ENCODE measurements at places on chromosomes 7 and 10.

GRCh38 chr10:123781956-123782500 lies 109.6 kb downstream of the CPXM2 start:
- no peak for DNase-seq

DNA sequence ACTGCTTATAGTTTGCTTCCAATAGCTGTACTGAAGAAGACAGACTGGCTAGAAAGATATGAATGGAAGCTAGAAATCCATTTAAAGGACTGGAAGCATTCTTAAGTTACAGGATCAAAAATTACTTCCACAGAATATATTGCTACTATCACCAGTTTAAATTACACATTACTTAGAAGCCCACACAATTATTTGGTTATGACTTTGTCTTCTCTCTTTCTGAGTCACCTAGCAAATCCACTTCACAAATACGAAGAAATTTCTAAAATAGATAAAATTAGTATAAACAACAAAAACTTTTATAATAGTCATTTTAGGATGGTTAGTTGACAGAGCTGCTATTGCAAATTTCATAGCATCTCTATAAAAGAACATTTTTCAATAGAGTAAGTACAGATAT lies 108.1 kb downstream of the SNX13 start:
- DNase-seq, result no peak

- no peak for DNase-seq
Measured at GRCh38 chr7:10804770-10805169, 168.9 kb upstream of the PHF14 start.

- no peak for DNase-seq
Measured at GRCh38 chr10:7547829-7548228, 118.9 kb downstream of the ITIH5 start.

GRCh38 chr7:36606976-36607720 lies 117.1 kb downstream of the AOAH start:
- DNase-seq, result no peak

DNA sequence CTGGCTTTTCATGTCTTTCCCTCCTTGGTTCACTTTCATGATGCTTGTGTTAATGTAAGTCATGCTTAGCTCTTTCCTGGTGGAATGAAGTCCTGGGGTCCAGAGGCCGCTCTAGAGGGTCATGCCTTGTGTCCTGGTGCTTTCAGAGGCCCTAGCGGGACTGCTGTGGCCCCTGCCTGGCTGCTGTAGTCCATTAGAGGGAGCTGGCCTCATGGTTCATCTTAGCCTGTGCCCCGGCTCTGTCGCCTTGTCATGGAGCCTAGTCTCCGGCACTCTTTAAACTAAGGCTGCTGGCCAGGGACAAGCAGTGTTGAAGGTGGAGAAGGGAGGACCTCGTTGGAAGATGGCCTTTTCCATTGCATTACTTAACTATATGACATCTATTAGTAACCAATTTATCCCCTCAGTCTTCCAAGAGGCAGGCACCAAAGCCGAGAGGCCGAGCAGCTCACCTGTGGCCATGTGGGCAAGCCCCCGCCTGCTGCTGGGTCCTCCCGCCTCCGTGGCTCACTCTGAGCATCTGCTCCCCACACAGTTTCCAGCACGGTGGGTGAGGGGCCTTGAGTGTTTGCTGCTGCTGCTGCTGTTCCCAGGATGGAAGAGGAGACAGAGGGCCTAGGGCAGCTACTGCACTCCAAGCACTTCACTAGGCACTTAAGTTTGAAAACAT lies 5.0 kb upstream of the NDUFB2 start:
- DNase-seq, result no peak

DNA sequence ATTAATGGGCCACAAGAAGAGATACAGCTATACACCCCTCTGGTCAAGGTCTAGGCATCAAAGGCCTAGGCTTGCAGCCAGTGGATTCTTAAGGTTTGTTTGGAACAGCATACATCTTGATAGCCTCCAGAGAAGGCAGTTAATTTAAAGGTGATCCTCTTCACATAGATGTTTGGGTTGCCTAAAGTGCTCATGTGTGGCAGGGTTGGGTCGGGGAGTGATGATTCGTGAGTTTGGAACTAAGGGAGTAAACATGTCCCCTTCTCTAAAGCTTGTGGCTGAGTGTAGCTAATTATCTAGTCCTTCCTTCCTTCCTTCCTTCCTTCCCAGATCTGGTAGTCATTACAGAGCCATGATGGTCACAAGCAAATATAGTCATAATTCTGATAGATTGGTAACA lies 12.4 kb downstream of the PCLO start:
- DNase-seq, result no peak

GRCh38 chr10:111356571-111356970 lies 279.7 kb downstream of the ADRA2A start:
- DNase-seq, result no peak

GRCh38 chr7:102323914-102324195 lies 32.4 kb downstream of the SPDYE6 start:
- no peak for DNase-seq

DNA sequence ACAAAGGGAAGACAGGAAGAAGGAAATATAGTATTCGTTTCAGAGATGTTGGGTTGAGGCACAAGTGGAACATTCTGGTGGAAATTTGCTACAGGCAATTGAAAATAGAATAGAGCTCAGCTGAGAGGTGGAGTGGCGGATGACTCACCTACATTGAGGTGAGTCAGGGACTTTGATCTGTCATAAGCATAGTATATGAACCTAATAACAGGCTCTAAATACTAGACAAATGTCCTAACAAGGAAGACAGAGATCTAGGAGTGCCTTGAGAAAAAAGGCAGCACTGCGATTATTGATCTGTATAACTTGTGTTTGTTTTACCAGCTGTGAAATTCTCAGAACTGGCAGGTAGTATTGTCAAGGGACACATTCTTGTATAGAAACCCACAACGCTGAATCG lies 907 bp upstream of the IFRD1 start:
- peak; percentile 52 for DNase-seq

DNA sequence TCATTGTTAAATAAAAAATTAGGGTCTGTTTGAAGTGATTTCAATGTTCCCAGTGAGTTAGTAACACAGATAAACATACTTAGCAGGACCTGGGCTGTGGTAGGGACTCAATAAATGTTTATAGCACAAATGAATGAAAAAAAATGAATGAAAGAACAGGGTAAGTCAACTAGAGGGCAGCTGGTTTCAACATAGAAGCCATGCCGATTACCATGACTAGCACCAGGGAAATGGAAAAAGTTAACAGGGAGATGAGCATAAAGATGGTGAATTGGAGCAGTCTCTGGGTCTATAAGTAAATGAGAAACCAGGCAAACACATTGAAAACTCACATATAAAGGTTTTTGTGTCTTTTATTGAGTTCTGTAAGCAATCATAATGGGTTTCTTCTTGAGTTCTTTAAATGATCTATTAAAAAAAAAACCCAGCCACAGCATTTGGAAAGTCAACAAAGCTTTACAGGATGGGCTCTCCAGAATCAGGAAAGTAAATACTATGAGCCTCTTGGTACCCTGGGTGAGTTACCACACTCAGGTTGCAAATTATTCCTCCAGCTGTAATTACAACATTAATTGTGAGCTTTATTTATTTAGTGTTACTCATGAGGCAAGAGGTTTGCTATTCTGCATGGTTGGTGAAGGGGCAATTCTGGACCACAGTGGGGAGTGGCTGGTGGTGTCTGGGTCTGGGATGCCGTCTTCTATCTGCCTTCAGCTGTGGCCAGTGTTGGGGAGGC lies 46.1 kb upstream of the MTPN start:
- no peak for DNase-seq

- DNase-seq, result no peak
Measured at GRCh38 chr10:21036757-21037156, 139.6 kb upstream of the NEBL start.

- DNase-seq, result no peak
Measured at GRCh38 chr10:79021948-79022499, 46.7 kb upstream of the ZMIZ1 start.

DNA sequence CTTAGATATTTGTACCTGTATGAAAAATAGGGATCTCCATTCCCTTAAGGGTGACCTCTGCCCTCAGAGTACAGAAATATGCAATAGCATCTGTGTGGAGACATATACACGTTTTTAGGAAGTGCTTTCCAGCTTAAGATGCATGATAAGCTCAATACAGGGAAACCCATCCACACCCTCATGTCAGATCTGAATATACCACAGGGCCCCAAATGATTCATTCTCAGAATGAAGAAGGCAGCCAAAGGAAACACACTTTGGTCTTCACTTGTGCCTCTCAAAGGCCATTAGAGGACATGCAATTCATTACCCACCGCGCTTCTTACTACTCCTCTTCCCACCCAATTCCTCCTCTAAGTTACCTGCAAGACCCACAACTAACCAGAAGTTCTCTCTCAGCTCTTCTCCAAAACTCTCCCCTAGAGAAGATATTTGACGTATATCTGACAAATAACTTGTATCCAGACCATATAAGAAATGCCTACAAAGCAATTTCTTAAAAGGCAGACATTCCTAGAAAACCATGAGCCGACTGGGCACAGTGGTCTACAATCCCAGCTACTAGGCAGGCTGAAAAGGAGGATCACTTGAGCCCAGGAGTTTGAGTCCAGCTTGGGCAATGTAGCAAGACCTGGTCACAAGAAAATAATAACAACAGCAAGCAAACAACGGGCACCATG lies 103.0 kb downstream of the OAT start:
- no peak for DNase-seq

GRCh38 chr7:133139350-133139749 lies 57.5 kb upstream of the CHCHD3 start:
- DNase-seq, result peak; percentile 64

DNA sequence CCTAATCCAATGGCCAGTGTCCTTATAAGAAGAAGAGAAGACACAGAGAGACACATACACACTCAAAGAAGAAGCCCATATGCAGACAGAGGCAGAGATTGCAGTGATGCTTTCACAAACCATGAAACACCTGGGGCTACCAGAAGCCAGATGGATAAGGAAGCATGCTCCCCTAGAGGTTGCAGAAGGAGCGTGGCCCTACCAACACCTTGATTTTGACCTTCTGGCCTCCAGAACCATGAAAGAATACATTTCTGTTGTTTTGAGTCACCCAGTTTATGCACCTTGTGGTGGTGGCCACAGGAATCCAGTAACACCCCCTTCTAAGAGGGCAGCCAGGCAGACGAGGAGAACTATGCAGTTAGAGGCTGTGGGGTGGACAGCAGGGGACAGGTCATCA lies 43.5 kb downstream of the AOC1 start:
- no peak for DNase-seq

DNA sequence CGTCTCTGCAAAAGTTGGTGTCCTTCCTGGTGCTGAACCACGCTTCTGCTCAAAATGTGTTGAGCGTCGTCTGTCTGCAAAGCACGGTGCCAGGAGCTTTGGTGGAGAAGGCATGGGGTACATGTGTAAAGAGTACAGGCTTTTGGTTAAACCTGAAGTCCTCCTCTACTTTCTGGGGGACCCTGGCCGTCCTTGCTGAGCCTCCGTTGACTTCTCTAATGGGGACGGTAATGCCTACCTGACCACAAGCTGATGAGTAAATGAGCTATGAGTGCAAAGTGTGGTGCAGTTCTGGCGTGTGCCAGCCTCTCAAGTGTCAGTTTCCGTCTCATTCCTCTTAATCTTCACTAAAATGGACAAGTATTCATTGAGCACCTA lies 527 bp upstream of the HERPUD2 start:
- DNase-seq, result no peak

- DNase-seq, result peak; percentile 85
Measured at GRCh38 chr7:149171892-149172533, 23.3 kb upstream of the ZNF282 start.

- DNase-seq, result peak; percentile 14
Measured at GRCh38 chr7:145219461-145219860, 383.6 kb upstream of the TPK1 start.

- DNase-seq, result no peak
Measured at GRCh38 chr7:86158111-86158510, 485.6 kb upstream of the GRM3 start.

GRCh38 chr10:26194275-26194674 lies 22.3 kb upstream of the GAD2 start:
- no peak for DNase-seq

DNA sequence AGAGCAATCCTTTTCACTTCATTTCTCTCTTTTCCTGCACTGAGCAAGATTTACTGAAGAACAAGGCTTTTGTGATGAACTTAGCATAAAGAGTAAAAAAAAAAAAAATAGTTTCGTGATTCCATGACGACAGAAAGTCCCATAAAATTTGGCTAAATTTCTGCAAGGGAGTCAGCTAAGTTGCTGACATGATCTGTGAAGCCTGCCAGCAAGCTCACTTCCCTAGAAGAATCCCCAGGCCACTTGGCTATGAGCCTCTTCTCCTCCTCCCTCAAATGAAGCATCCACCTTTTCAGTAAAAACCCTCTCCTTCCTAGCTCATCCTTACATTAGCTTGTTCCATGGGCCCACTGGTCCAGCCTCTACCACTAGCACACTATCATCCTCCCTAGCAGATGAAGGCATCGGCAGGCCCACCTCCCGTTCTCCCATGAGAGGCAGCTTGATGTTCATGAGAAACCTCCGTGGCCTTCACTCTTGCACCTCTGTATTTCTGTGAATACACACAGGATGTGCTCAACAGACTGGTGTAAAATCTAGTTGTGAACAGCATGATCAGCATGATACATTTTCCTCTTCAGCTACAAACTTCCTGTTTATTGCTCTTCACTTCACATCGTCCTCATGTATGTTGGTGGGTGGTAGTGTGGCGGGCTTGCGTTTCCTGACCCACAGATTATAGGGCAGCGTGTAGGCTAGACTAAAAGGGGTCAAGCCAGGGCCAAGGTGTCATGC lies 30.9 kb downstream of the GIMAP8 start:
- no peak for DNase-seq

DNA sequence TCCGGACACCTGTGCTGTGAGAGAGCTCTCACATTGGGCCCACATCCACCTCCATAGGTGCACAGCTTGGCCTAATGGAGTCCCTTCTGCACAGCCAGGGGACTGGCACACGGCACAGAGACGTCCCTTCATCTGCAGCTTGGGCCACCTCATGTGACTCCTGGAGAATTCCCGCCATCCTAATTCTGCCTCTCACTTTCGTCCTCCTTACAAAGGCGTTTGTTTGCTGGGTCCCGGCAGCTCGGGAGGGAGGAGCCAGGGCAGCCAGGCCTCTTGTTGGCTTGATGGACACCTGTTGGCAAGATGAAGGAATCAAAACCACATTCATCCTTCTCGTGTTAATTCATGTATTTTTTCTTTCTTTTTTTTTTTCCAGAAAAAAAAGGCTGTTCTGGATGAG lies 30.7 kb upstream of the TTYH3 start:
- DNase-seq, result no peak
